Mesothelial cell of epicardium (in vitro differentiated cells): ENCODE measurements at places on chromosomes 11 and 22.

DNA sequence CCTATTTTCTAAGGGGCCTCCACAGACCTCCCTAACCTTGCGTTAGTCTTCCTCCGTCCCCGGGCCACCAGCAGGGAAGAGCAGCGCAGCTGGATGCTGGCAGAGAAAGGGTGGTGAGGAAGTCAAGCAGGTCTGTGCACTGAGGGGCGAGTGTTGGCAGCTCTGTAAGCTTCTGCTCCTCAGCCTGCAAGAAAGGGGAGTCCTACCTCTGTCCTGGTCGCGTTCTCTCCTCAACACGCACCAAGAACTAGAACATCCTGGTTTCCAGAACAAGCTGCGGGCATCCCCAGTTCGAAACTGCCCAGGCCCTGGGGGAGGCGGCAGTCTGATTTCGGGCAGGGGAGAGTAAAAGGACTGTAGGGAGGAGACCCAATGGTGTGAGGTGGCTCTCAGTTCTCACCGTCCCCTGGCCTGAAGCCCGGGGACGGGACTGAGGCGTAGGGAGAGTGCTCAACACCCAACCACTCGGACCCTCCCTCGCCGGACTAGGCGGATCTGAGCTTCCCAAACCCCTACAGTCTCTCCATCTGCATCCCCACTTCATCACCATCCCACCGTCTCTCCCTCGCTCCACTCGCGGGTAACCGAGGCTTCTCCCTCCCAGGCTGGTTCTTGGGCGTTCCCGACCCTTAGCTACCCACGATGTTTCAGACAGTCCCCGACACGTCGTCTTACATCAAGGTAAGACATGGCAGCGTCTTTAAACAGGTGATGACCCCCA, 7.7 kb upstream of the FLI1 start:
- peaks cover 100% of the 10 kb centered on the region for H3K27me3 ChIP-seq
- no peaks in the 10 kb centered on the region for H3K36me3 ChIP-seq
- H3K4me1 ChIP-seq: peaks cover 39% of the 10 kb centered on the region
- peak overlapping the region; percentile 63 for H3K4me3 ChIP-seq

DNA sequence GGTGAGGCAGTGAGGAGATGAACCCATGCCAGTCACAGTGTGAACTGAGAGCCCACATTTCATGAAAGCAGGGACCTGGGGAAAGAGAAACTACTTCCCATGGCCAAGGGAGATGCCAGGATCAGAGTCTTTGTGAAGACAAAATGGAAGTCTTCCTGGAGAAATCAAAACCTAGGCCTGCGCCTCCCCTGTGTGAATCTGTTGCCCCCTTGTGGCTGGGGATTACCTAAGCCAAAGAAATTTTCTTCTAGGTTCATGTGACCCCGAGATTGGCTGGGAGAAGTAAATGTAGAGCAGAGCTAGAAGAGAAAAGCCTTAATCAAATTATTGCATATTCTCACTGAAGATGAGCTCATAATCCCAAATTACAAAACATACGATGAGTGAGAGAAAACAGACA, 1075.3 kb downstream of the TBC1D22A start:
- H3K4me1 ChIP-seq: peaks cover 9% of the 10 kb centered on the region
- H3K4me3 ChIP-seq: no peak overlapping the region
- DNase-seq: no peak
- no peak overlapping the region for H3K27ac ChIP-seq
- no peaks in the 10 kb centered on the region for H3K36me3 ChIP-seq

GRCh38 chr11:70108250-70108649, 30.1 kb downstream of the ANO1 start:
- no peak overlapping the region for H3K27ac ChIP-seq
- DNase-seq: no peak
- peaks cover 2% of the 10 kb centered on the region for H3K27me3 ChIP-seq

DNA sequence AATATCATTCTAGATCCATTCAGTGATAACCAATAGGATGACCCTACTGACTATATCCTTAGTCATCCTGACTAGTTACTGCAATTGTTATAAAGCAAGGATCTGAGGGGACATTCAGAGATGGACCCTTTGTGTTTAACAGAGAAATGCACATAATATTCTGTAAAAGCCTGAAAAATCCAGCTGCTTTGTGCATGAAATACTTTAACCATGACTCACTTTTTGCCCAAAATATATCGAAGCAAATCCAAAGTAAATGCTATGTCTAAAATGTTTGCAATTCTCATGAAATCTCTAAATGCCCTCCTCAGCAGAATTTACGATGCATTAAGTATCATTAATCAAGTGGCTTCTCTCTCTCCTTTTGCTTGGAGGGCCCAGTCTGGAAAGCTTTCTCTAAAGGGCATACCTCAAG, 178.8 kb upstream of the MTMR2 start:
- peaks cover 77% of the 10 kb centered on the region for H3K4me1 ChIP-seq
- H3K4me3 ChIP-seq: no peak overlapping the region
- no peaks in the 10 kb centered on the region for H3K27me3 ChIP-seq
- DNase-seq: no peak
- H3K36me3 ChIP-seq: no peaks in the 10 kb centered on the region

- no peak for DNase-seq
- no peaks in the 10 kb centered on the region for H3K27me3 ChIP-seq
- H3K4me3 ChIP-seq: no peak overlapping the region
Measured at GRCh38 chr11:69290806-69291205, 3.1 kb upstream of the MYEOV start.

DNA sequence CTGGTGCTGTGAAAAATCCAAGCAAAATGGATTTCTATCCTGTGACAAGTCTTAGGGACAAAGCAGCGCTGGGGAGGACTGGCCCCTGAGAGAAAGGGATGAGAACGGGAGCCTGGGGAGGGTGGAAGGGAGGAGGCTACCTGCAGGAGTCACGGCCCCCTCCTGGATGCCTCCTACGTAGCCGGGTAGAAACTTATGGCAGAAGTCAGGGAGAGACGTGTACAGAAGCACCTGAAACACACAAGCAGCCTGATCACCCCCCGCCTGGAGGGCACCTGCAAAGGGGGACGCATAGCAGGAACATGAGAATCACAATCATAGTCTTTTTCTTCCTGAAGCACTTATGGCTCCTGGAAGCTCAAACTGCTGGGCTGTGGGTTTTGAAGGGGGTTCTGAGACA, 6.1 kb downstream of the DHCR7 start:
- no peak for DNase-seq
- no peaks in the 10 kb centered on the region for H3K27me3 ChIP-seq
- no peak overlapping the region for H3K4me3 ChIP-seq

DNA sequence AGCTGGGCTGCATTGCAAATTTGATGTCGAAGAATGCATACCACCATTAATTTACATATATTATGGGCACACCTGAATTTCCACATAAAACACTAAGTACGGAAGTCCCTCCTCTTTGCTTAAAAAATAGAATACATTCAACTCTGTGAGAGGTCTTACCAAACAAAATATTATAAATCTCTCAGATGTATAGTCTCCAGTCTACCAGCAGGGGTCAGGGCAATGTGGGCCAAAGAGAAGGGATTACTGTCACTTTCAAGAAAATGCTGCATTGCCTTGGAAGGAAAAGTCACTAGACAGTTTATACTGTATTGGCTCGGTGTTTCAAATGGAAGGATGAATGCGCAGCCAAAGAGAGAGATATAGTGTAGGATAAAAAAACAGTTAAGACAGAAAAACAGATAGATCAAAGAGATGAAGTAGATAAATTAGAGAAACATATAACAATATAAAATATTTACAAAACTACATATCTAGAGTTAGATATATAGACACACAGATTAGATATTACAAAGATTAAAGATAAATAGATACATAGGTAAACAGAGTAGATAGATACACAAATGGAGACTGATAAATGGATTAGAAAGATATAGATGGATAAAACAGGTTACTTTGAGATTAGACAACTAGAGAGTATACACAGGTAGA, 20.9 kb downstream of the SERGEF start:
- H3K27me3 ChIP-seq: no peaks in the 10 kb centered on the region
- H3K36me3 ChIP-seq: peaks cover 10% of the 10 kb centered on the region
- H3K27ac ChIP-seq: no peak overlapping the region
- H3K4me3 ChIP-seq: no peak overlapping the region

DNA sequence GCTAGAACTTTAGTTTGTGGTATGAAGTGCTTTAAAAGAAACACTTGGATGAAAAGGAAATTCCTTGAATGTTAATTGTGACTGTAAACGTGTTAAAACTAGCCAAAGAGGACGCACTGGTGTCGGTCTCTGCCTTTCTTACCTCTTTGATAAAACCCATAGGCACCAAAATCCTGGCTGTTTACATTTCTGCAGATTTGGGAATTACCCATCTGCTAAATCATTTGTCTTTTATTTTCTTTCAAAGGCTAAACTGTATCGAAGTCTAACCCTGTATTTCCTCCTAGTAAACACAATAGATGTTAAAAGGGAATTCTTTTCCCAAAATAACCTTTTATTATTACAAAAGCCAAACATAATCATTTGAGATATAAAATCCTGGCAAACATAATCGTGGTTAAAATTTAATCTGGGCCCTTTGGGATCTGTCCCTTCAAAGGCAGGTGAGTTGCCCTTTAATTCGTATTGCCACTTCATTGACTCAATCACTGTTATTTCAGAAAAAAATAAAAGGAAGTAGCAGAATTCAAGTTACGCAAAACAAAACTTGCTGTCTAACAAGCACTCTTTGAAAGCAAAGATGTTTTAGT, 2.4 kb downstream of the RASSF10 start:
- DNase-seq: no peak
- no peak overlapping the region for H3K27ac ChIP-seq
- H3K4me3 ChIP-seq: no peak overlapping the region
- H3K27me3 ChIP-seq: peaks cover 97% of the 10 kb centered on the region
- peaks cover 27% of the 10 kb centered on the region for H3K4me1 ChIP-seq

DNA sequence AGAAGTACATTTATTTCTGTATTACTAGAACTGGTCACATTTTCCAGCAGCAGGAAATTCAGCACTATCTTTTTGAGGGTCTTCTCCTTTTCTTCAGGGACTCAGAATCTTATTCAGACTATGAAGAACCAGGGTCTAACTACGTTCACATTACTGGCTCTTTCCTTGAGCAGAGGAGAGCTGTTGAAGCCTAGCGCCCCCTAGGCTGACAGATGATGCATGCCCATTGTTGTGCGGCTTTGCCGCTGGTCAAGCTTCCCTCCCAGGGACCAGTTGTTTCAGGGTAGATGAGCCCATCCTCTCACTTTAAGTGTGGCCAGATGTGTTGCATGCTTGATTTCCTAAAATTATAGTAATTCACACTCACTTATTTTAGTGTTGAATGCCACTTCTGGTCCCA, 168.2 kb upstream of the PDGFD start:
- no peaks in the 10 kb centered on the region for H3K27me3 ChIP-seq
- no peaks in the 10 kb centered on the region for H3K36me3 ChIP-seq
- H3K4me1 ChIP-seq: peaks cover 2% of the 10 kb centered on the region
- H3K27ac ChIP-seq: no peak overlapping the region

DNA sequence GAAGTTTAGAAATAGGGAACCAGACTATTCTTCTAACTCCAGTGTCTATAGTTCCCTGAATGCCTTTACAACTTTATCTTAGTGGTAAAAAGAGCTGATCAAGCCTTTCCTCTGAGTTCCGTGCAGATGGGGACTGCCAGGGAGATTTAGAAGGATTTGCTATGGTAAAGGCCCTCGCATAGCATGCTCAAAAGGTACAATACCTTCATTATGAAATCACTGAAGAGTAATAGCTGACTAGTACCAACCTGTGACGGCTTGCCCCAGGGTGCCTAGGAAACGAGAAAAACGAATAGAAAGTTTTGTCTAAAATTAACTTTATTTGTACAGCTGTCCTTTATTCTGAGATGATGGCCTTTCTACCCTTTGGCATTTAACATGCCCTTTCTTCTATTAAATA, 150.1 kb upstream of the ARHGAP42 start:
- H3K27ac ChIP-seq: no peak overlapping the region
- no peaks in the 10 kb centered on the region for H3K4me1 ChIP-seq
- no peak overlapping the region for H3K4me3 ChIP-seq
- DNase-seq: no peak
- H3K36me3 ChIP-seq: no peaks in the 10 kb centered on the region
- H3K27me3 ChIP-seq: no peaks in the 10 kb centered on the region
